A172 (cell line): ENCODE measurements at places on chromosomes 2 and 18. TPM values are rescaled to one million over a fixed set of nuclear protein-coding genes. Genes with fewer than 3 reads are reported as not detected.

- DNase-seq: no peak
These were observed 687 bp downstream of the CTDP1 start for GRCh38 chr18:79680100-79680879.

NMUR1 gene
- total RNA-seq: not detected in 2 replicates

DNA sequence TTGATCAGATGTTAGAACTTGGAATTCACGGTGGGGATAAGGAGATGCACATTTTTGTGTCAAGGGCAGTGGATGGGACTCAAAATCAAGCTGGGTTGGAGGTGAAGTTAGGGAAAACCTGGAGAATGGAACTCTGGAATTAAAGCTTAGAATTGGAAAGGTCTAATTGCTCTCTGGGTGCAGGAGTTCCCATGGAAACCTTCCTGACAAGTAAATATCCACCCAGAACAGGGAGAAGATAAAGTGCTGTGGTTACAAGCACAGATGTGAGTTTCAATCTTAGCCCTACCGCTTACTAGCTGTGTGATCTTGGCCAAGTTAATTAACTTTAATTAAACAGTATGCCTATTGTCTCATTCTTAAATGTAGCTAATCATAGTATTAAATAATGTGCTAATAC is 71.3 kb upstream of the TCF7L1 start:
- DNase-seq: no peak

LYPD6 gene
- 22.7 and 40.4 TPM in 2 replicates for total RNA-seq

- no peak for DNase-seq
These were observed 159.0 kb downstream of the NYAP2 start for GRCh38 chr2:225558399-225559071.

TMEM247 gene
- not detected in 2 replicates for total RNA-seq

- DNase-seq: no peak
These were observed 19.6 kb downstream of the EHBP1 start for GRCh38 chr2:62724886-62725711.

DNA sequence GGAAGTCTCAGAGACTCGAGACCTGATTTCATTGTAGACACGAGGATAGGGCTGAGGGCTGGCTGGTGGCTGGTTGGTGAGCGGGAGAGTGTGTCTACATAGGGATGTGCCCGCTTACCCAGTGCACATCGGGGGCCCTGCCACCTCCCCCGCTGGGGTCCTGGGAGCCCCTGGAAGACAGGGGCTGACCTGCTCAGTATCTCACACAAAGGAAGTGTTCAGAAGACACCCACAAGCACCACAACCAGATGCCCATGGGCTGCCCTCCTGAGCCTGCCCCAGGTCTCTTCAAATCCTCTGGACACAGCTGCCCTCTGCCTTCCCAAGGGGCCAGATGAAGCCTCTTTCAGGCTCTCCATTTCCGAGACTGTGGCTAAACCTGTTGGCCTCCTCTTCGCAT is 43.1 kb downstream of the MYCN start:
- no peak for DNase-seq

KYNU gene
- total RNA-seq: 1.4 and 3.9 TPM in 2 replicates

DNAH6 gene
- total RNA-seq: 0.02 TPM in 2 replicates

SERPINB3 gene
- not detected in 2 replicates for total RNA-seq

MYO5B gene
- 25.8 and 29.5 TPM in 2 replicates for total RNA-seq
